ENCODE measurements at places on chromosomes 16 and 17.

DNA sequence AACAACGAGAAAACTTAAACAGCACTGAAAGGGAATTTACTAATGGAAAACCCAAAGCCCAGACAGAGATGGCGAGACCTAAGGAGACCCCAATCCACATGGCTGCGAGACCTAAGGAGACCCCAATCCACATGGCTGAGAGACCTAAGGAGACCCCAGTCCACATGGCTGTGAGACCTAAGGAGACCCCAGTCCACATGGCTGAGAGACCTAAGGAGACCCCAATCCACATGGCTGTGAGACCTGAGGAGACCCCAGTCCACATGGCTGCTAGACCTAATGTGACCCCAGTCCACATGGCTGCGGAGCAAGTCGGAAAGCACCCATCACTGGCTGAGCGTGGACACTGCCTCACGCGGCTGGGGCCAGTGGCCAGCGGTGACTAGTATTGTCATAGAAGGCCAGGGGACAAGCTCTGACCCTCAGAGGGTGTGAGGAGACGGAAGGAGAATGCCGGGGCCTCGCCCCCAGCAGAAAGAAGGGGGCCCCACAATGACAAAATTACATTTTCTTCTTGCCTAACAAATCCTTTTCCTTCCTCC, 241.8 kb downstream of the C16orf95 start:
- DNase-seq = no peak

- no peak for DNase-seq
Observed at GRCh38 chr16:78892951-78893733, 707.4 kb downstream of the MAF start.

- no peak for DNase-seq
Observed at GRCh38 chr17:4766723-4767122, 5.0 kb upstream of the TM4SF5 start.

- no peak for DNase-seq
Observed at GRCh38 chr17:28712705-28713415, 1.2 kb upstream of the PROCA1 start.

DNA sequence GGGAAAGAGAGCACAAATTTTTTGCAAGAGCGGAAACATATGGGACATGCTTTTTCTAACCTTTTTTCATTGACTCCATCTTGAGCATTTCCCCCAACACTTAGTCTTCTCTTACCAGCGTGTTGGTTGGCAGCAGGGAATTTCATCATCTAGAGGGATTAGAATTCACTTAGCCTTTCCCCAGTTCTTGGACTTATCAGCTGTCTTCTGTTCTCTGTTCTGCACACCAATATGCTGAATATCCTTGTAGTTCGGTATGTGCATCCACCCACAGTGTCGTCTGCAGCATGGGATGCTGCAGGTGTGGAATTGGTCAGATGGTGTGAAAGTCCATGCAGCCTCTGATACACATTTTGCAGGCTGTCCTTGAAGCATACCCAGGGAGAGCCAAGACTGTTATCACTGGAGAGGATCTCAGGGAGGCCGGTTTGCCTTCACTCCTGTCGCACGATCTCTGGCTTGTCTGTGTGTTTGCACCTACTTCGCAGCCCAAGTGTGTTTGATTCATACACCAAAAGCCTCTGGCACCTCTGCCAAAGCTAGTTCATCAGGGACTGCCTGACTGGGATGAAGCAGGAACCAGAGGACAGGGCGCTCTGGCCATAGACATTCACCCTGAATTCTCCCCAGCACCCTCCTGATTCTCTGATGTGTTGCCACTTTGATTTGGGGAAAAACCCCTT, 93.3 kb downstream of the SOCS1 start:
- DNase-seq = no peak

- no peak for DNase-seq
Observed at GRCh38 chr16:1208239-1208830, 16.7 kb downstream of the TPSG1 start.

DNA sequence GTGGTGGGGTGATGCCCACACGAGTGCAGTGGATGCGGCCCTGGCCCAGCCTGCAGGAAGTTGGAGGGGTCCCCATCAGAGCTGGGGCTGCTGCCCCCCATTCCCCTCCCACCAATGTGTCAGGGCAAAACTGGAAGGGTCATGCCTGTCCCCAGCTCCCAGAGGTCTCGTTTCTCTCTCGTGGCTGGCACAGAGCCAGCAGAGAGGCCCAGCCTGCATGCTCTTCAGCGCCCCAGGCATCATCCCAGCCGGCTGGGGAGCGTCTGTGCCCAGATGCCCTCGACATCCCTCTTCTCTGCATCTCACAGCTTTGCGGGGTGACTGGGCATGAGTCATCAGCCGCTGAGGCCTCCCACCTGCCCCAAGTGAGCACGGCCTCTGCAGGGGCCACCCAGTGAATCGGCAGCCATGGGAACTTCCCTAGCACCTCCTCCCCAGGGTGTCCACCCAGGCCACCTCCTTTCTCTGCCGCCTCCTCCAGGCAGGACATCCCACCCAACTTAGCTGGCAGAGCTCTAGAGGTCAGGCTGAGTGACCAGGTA, 9.8 kb upstream of the CSNK1D start:
- DNase-seq = peak; percentile 54

GRCh38 chr17:50264263-50265113, 9.8 kb upstream of the TMEM92 start:
- DNase-seq = no peak

DNA sequence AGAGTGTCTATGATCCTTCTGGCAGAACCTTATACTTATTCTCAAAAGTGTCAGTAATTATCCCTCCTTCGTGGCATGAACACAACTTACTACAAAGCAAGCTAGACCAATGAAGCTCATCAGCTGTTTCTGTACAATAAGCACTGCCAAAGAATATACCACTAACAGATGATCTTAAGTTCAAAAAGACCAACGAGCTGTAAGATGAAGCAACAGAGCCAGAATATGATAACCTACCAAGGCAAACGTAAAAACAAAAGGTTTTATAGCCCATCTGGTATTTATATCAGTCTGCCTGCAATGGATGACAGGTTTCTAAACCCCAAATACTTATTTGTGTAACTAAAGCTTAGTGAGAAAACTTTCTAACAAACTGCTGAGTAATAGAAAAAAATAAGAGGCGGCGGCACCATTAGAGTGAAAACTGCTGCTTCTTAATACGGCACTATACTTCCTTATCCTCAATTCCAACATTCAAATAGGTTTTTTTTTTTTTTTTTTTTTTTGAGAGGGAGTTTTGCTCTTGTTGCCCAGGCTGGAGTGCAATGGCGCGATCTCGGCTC, 22.1 kb downstream of the NME2 start:
- no peak for DNase-seq

GRCh38 chr17:67196422-67196821, 48.6 kb downstream of the HELZ start:
- no peak for DNase-seq

DNA sequence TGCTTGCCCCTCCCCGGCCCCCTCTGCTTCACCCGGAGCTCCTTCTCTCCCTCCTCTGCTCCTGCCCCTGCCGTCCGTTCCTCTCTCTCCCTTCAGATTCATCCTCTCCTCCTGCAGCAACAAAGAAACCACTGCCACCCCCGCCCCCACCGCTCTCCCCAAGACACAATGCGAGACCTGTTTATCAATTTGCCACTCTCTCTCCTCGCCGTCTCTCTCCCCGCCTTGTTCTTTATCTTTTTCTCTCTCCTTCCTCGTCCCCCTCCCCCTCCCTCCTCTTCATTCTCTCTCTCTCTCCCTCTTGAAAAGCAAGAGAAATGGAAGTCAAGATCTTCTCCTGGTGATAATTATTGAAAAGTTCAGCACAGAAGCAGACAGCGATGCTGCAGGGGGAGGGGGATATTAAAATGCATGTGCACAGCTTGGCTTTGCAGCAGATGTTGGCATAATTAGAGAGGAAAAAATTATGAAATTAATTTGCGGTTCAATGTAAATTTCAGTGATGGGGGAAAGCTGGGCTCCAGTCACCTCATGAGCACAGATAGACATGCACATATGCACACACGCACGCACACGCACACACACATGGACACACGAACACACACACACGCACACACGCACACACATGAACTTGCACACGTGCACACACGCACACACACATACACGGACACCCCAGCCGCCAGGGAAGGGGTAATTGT, 58.1 kb upstream of the CBFA2T3 start:
- DNase-seq = no peak

- DNase-seq = no peak
Observed at GRCh38 chr16:9578459-9578858, 487.0 kb downstream of the HAPSTR1 start.

DNA sequence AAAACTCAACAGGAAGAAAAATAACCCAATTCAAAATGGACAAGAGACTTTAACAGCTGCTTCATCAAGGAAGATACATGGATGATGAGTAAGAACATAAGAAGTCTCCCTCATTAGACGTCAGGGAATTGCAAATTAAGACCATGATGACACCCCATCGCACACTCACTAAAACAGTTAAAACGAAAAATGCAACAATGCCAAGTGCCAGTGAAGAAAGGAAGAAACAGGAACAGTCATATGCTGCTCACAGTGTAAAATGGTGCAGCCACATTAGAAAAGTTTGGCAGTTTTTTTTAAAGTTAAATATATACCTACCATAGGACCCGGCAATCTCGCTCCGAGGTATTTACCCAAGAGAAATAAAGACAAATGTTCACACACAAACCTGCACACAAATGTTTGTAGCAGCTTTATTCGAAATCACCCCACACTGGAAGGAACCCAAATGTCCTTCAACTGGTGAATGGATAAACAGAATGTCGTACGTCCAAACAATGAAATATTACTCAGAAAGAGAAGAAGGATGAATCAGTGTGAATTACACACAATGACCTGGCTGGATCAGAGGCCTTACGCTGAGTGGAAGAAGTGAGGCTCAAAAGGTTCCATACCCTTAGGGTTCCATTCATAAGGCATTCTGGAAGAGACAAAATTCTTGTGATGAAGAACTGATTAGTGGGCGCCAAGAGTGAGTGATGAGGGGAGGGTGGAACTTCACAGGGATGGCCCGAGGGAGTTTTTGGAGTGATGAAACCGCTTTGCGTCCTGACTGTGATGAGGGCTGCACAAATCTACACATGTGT, 110.3 kb downstream of the C16orf95 start:
- DNase-seq = no peak

GRCh38 chr17:15456496-15456895, 10.9 kb downstream of the CDRT4 start:
- no peak for DNase-seq

GRCh38 chr17:57735707-57736106, 9.4 kb downstream of the CCDC182 start:
- DNase-seq = peak; percentile 19

- no peak for DNase-seq
Observed at GRCh38 chr16:53952215-53953208, 248.6 kb downstream of the FTO start.

- DNase-seq = no peak
Observed at GRCh38 chr16:88285514-88285822, 97.3 kb upstream of the ZNF469 start.

DNA sequence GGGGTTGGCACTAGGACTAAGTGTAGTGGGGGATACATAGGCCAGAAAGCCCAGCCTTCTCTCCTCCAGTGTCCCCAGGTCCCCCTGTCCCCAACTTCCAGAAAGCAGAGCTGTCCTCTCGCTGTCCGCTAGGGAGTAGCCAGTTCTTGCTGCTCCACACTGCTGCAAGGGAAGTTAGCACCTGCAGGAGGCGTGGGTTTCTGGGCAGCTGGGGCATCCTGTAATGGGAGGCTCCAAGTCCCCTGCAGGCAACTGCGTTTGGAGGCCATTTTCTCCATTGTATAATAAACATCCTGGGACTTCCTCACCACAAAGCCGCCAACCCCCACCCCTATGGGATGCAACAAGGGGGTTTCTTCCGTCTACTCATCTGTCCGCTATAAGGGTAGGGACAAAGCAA, 1.7 kb downstream of the RPRML start:
- no peak for DNase-seq

- DNase-seq = peak; percentile 57
Observed at GRCh38 chr17:36743130-36743529, 141.7 kb downstream of the MRM1 start.

DNA sequence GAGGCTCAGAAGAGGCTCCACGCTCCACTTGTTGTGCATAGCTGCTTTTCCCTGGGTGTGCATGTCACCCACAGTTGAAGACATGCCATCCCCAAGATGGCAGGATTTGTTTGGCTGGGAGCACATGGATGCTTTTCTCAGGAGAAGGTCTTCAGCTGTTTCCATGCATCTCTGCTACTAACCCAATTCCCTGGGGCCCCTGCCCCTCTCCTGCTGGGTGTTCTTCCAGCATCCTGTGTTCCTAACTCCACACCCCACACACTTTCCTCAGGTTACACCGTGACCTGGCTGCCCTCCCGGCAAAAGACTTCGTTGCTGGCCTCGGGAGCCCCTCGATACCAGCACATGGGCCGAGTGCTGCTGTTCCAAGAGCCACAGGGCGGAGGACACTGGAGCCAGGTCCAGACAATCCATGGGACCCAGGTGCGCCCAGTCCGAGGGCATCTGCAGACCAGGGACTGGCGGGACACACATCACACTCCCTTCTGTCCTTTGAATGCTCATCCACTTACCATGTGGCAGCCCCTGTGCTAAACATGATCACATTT, 21.5 kb downstream of the ITGAL start:
- no peak for DNase-seq

GRCh38 chr17:17698371-17698770, 17.1 kb downstream of the RAI1 start:
- DNase-seq = no peak

GRCh38 chr17:8611619-8612298, 18.8 kb downstream of the MYH10 start:
- DNase-seq = no peak

Measured in NCI-H2107 (cell line).